CD4-positive, alpha-beta T cell (primary cell): ENCODE measurements at places on chromosomes 2 and 18. TPM values are rescaled to one million over a fixed set of nuclear protein-coding genes. Genes with fewer than 3 reads are reported as not detected.

The MSTN gene
- not detected for total RNA-seq

The ZFP36L2 gene
- total RNA-seq = 1,631 TPM

GRCh38 chr2:56185101-56185581 lies 1.4 kb downstream of the CCDC85A start:
- no peak for DNase-seq
- peaks cover 8% of the 10 kb centered on the region for H3K4me1 ChIP-seq
- H3K27me3 ChIP-seq = peaks cover 62% of the 10 kb centered on the region
- no peaks in the 10 kb centered on the region for H3K36me3 ChIP-seq
- no peak overlapping the region for H3K4me3 ChIP-seq
- no peak overlapping the region for H3K27ac ChIP-seq

DNA sequence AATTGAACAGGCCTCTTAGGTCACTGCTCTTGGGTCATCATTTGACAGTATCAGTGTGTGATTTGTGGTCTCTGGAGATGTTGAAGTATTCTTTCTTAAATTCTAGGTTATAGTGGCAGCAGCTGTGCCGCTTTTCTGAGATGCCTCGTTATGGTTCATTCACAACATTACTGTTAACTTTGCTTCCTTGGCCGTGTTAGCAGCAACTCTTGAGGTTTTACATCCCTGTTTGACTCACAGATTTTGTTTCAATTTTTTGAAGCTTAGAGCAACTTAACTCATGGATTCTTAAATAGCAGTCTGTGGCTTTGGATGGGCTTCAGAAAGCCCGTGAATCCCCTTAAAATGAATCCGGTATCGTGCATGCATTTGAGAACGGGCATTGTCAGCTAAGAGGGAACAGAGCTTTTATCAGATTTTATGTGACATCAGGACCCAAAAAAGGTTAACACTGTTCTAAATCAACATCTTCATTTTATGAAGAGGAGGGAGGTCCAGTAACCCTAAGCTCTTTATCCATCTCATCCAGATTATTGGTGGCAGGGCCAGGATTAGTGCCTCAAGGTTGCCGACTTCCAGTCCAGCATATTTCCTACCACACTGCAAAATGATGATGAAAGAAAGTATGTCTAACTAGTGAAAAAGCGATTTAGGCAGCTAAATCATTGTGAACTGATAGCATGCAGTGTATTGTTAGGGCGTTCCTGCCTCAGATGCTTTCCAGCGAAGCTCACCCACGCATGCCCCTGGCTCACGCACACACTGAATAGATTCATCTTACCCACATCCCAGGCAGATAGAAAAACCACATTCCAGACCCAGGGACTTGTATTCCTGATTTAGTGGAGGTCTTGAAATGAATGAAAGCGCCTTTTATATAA lies 5.1 kb downstream of the TRIB2 start:
- H3K27ac ChIP-seq = no peak overlapping the region
- H3K36me3 ChIP-seq = peaks cover 40% of the 10 kb centered on the region
- H3K4me3 ChIP-seq = peak overlapping the region; percentile 93
- no peak for DNase-seq
- H3K27me3 ChIP-seq = no peaks in the 10 kb centered on the region
- H3K4me1 ChIP-seq = peaks cover 51% of the 10 kb centered on the region

GRCh38 chr18:79817607-79817998 lies 19.9 kb downstream of the KCNG2 start:
- no peaks in the 10 kb centered on the region for H3K27me3 ChIP-seq
- no peak overlapping the region for H3K4me3 ChIP-seq
- no peaks in the 10 kb centered on the region for H3K36me3 ChIP-seq
- H3K27ac ChIP-seq = no peak overlapping the region
- no peak for DNase-seq

- H3K4me1 ChIP-seq = no peaks in the 10 kb centered on the region
- no peak for DNase-seq
- H3K36me3 ChIP-seq = no peaks in the 10 kb centered on the region
- H3K27me3 ChIP-seq = peaks cover 3% of the 10 kb centered on the region
- H3K4me3 ChIP-seq = no peak overlapping the region
Measured at GRCh38 chr2:204313256-204313655, 232.0 kb upstream of the PARD3B start.
